ENCODE measurements at places on chromosomes 2 and 18. TPM values are rescaled to one million over a fixed set of nuclear protein-coding genes. Genes with fewer than 3 reads are reported as not detected.
A peak's percentile ranks its signal among the peaks of the same experiment; 100 is the strongest.

GRCh38 chr2:201880579-201880978 is 74.2 kb downstream of the CDK15 start:
- DNase-seq, result no peak

DNA sequence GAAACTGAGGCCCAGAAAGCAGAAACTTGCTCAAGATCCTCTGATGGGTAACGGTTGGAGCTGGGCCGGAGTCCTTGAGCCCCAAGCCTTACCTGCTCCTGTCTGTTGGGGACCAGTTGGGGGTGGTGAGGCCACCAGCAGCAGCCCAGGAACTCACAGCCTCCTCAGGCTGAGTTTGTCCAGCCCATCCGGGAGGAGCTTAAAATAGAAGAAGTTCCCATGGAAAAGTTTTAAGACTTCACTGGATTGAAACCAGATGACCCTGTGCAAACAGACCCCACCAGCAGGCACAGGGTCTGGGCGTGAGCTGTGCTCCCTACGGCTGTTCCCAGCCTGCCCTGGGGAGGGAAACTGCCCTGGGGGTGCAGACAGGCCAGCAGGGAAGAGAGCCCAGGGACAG is 40.6 kb upstream of the FOSL2 start:
- DNase-seq, result no peak

Gene SLC4A3
- 456 TPM for total RNA-seq

GRCh38 chr18:75314117-75314516 is 103.5 kb downstream of the TSHZ1 start:
- DNase-seq, result no peak

Gene NT5DC4
- total RNA-seq, result not detected

Gene RAB6C
- total RNA-seq, result 0.25 TPM

DNA sequence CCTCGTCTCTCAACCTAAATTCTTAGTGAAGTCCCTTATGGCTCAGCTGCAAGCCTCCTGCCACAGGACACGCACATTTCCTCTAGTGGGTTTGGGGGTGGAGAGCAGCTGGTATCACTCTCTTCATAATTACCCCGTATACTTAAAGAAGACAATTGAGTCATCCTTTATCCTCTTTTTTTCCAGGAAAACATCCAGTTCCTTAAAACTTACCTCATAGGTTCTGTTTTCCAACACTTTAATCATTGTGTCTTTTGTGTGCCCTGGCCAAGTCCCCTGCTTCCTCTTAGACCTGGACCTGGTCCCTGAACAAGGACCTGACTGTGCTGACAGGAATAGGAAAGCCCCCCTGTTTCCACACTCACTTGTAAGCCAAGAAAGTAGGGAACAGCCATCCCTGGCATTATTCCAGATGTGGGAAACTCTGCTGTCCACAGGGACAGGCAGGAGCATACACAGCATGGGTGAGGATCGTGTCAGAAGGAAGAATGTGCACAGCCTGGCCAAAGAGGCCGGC is 42.3 kb upstream of the MYO1B start:
- peak; percentile 34 for DNase-seq

DNA sequence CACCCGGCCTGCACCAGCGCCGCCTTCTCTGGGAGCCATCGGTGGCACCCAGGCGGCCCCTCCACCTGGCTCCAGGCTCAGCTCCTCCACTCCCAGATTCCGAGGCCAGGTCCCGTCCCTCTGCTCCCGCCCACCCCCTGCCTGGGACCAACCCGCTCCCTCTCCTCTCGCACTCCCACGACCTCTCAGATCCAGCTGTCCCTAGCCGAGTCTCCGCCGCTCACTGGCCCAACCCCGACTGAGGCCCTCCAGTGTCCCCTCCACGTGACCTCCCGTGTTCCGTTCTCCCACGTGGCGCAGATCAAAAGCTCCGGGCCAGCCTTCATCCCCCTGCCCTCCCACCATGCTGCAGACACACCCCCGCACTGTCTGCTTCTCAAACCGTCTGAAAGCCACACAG is 14.4 kb upstream of the SALL3 start:
- DNase-seq, result no peak

Gene FHOD3
- 347 TPM for total RNA-seq

- DNase-seq, result no peak
These were observed 5.6 kb upstream of the NTSR2 start for GRCh38 chr2:11675423-11676112.

Data from left ventricle myocardium superior (tissue), 1 donor.